Stimulated activated CD8-positive, alpha-beta memory T cell treated with anti-CD3 and anti-CD28 coated beads, Interleukin-2, amount 100 ng/mL, for 48 hours (primary cell): ENCODE measurements at places on chromosomes 4 and X.

DNA sequence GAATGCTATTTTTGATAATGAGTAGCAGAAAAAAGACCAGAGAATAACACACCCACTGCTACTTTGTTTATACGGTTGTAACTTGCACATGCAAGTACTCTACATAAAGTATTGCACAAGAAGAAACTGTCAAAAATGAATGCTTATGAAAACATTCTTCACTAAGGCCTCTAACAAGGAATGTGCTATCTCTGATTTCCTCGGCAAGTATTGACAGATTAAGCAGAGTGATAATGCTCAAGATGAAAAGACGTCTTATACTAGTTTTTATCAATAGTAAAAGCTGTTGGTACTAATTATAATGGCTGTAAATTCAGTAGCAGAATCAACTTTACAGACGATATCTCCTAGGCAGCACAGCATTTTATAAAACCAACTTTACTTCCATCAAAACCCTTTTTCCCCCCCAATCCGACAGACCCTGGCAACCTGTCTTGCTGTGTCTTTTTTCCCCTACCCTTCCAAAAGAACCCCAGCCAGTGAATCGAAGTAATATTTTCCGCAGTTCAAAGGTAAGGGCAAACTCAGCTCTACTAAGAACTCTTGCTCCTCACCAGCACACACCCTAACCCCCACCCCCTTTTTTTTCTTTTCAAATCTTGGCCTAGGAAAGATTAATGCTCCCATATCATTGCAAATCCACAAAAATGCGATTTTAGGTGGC lies 1.5 kb downstream of the FRYL start:
- no peak for DNase-seq

GRCh38 chr4:122364700-122365404 lies 14.0 kb upstream of the ADAD1 start:
- DNase-seq = no peak

DNA sequence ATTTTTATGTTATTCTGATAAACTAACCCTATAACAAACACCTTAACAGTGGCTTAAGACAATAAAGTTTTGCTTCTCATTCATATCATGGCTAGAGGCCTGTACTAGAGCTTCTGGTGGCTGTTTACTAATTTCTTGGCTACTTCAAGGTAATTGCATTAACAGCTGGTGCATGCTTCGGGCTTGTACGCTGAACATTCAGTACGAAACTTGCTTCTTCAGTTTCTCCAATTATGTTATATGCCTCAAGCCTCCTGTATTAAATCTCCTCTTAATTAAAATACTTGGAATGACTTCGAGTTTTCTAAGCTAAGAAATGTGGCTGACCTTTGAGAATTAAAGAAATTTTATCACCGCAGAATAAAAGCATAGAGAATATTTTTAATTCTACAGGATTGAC lies 138.9 kb upstream of the TRAM1L1 start:
- DNase-seq = no peak

DNA sequence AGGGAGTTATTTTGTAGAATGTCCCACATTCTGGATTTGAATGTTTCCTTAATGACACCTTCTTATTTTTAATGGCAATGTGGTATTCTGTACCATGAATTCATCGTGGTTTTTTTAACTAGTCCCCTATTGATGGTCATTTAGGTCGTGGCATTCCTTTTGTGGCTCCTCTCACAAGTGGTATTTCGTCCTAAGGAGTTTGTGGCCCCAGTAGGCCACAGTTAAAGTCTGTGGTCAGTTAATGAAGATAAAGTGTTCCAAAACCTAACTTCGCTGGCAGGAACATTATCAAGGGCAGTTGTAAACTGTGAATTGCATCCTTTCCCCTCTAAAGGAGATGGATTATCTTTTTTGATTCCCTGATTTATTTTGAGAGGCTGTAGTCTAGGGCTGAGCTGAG lies 133.2 kb downstream of the TMEM164 start:
- DNase-seq = no peak

DNA sequence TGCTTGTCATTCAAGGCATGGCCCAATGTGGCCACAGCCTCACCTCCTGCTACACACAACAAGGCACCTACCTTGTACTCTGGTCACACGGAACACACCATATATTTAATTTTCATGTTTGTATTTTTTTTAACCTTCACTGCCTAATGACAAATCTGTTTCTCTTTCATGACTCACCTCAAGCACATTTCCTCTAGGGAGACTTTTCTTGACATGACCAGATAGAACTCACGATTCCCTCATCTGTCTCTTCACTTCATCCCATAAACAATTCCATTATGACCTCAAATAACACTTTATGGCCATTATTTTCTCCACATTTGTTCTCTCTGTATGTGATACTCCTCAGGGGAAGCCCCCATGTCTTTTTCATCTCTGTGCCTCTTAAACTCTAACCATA lies 11.1 kb downstream of the DRP2 start:
- no peak for DNase-seq

DNA sequence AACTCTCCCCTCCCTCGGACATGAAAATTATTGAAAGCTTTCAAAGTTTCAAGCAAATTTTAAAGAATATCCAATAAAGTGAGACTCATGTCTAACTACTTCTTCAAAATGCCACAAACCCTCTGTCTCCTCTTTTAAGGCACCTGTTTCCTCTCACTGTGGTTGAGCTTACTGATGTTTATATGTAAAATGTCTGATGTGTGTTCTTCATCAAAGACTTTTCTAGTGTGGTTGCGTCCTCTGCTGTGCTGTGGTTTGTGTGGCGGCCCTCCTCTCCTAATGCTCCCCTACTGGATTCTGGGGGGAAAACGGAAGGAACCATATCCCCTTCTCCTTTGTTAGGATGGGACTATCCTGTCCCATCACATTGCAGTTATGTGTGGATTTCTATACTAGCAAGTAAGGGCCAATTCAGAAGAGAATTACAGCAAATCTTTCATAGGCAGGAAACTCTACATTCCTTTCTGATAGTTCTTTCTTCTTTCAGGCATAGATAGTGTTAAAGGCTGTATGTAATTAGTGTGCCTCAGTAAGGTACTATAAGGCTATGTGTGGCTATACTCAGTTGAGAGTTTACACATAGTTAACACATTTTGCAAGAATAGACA lies 221.0 kb upstream of the GPRIN3 start:
- no peak for DNase-seq

- no peak for DNase-seq
Observed at GRCh38 chr4:87819281-87819919, 13.4 kb upstream of the MEPE start.

DNA sequence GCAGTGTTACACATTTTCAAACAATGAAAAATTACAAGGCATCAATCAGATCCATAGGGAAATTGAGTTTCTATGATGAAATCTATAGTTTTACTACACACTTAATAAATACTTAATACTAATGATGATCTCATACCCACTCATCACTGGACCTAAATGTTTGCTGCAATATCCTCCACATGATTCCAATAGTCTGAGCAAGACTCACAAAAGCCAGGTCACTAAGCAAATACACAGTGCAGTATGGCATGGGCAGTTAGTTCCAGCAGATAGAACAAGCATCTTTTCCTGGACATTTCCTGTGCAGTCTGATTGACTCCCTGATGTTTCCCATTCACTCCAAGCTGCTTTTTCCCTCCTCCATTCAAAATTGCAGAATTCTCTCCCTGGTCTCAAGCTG lies 109.0 kb upstream of the ATOH1 start:
- no peak for DNase-seq

DNA sequence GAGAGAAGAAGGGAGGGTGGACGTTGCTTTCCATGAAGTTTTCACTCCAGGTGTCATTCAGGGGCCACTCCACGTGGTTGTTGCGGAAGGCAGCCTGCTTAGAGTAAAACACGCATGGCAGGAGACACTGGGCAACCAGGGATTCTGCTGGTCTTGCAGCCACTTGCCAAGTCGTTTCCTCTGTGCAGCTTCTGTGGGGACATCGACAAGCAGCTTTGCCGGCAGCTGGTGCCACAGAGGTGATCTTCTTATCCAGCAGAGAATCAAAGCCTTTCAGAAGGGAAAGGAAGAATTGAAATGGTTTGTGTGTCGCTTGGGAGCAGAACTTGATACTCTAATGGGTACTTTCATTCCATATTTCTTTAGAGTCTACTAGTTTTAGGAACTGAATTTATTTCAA lies 867.1 kb upstream of the TENM3 start:
- DNase-seq = no peak

- DNase-seq = no peak
Observed at GRCh38 chrX:154429711-154430110, 1.2 kb downstream of the ATP6AP1 start.

DNA sequence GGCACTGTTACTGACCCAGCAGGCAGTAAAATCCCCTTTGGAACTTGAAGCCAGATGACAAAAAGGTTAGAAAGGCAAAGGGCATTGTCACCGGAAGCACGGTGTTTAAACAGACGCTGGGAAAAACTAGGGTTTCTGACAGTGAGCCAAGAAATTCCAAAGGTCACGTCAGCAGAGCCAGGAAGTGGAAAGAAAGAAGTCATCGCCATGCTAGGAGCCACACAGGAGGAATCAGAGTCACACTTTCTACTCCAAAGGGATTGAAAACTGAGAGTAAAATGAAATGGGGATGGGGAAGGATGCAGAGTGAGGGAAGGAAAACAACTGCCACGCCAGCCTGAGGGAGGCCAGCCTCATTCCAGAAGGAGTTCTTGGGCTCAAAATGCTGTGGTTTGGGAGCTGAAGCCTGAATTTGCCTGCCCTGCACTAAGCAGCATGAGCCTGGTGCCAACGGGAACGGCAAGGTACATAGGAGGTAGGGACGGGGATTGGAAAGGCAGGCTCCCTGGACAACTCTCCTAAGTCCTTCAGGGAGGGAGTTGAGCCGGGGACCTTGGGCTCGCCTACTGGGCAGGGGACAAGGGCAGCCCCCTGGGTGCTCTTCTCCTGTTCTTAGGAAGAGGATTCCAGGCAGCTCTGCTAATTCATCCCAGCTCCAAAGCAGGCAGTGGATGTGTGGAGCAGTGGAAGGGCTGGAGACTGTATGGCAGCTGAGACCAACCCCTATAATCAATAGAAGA lies 66.8 kb downstream of the SOWAHB start:
- DNase-seq = no peak

- DNase-seq = no peak
Observed at GRCh38 chrX:78035061-78035460, 65.6 kb upstream of the PGAM4 start.

DNA sequence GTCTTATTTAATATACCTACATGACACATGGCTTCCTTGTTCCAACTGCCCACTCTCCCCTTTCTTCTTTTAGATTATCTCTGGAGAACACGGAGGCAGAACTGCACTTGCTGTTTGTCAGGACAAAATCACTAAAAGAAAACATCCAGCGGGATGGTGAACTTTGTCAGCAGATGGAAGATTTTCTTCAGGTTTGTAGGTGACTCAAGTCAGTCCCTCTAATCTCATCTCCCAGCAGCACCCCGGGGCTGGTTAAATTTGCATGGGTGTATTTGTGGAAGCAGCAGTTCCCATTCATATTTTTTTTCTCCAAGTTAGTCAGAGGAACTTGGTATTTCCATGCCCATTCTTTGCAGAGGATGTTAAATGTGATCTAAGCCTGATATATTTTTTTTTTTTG lies 31.8 kb downstream of the FHDC1 start:
- DNase-seq = no peak

DNA sequence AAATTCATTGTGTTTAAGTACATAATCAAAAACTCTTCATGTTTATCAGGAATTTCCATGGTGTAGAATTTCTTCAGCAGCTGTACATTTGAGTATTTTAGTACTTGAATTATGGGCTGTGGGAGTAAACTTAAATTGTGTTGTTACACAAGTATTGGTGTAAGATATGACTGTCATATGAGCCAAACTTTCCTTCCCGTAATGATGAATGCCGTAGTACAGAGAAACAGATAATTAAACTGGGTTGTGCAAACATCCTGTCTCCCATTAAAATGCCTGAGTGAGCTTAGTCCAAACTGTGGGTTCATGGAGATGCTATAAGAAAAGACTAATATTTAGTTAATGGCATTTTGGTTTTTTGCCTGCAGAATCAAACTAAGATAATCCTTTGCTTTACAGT lies 159.2 kb downstream of the SLC4A4 start:
- DNase-seq = no peak

- DNase-seq = no peak
Observed at GRCh38 chrX:15860921-15861320, 6.3 kb upstream of the AP1S2 start.

GRCh38 chrX:136353526-136354093 lies 52.8 kb downstream of the ADGRG4 start:
- DNase-seq = no peak

DNA sequence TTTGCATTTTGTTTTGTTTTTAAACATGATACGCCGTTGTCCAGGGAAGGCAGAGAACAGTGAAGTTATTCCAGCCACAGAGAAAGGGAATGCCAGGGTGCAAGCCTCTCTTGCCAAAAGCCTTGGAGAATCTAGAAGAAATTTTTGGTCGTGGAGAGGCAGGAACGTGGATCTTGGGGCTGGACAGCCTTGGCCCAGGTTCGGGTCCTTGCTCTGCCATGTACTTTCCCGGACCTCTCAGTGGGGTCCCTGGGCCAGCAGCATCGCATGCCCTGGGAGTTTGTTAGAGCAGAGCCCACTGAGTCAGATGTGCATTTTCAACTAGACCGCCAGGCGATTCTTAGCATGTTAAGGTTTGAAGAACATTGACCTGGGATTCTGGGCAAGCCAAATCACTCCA lies 18.6 kb downstream of the FAM9A start:
- DNase-seq = no peak

- DNase-seq = no peak
Observed at GRCh38 chr4:105924341-105924740, 29.1 kb downstream of the NPNT start.

DNA sequence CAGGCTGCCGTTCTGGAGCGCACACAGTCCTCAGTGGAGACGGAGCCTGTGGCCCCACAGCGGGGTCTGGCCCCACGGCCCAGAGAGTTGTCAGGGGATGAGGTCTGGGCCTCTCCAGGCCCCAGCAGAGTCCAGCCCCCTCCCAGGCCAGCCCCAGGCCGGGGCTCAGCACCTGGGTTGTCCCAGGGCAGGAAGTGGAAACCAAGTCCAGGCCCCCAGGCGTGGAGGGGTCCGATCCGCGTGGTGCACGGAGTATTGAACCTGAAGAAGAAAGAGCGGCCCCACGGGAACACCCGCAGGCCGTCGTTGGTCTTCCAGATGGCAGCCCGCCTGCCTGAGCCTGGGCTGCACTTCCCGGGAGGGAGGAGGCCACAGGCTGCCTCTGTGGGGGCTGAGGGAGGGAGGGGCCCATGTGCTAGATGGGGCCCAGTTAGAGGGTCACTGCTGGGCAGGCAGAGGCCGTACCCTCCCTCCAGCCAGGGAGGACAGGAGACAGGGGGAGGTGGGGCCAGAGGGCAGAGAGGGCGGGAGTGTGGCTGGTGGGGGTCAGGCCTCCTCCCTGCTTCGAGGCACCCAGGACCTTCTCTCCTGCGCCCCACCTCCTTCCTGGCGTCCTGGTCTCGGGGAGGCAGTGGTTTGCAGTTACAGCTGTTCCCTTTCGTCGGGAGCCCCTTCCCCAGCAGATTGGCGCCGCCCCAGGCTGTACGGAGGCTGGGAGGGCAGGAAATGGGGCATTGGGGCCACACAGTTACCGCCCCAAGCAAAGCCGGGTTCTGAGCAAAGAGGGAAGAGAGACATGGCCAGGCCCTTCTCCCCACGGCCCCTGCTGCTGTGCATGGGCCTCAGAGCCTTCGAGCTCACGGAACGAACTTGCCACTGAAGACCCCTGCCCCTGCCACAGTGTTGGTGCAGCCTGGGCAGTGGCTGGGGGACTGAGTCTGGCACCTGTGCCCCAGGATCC lies 8.1 kb downstream of the HGFAC start:
- no peak for DNase-seq

- no peak for DNase-seq
Observed at GRCh38 chr4:835148-836002, 9.4 kb upstream of the CPLX1 start.

GRCh38 chrX:74467656-74468055 lies 46.4 kb downstream of the SLC16A2 start:
- DNase-seq = no peak
